ENCODE measurements at places on chromosomes 12 and 14. TPM values are rescaled to one million over a fixed set of nuclear protein-coding genes. Genes with fewer than 3 reads are reported as not detected.
A peak's percentile ranks its signal among the peaks of the same experiment; 100 is the strongest.

GRCh38 chr12:79515530-79515935 lies 175.2 kb downstream of the PAWR start:
- no peak for DNase-seq

- no peak for DNase-seq
Observed at GRCh38 chr14:91300283-91300895, 55.9 kb upstream of the GPR68 start.

DNA sequence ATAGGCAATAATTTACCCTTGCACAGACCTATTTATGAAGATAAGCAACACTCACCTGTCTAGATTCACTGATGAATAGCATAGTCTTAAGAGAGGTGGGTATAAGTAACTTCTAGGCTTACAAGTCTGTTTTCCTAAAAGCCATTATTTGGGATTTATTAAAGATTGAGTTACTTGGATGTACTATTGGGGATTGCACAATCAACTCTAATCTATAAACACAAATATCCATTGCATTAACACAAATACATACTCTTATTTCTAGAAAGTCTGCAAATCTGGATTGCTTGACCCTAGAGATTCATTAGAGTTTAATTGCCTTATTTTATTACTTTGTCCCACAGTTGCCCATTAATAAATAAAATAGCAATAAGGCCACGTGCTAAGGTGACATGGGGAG lies 148.1 kb upstream of the CCDC198 start:
- DNase-seq, result no peak

DNA sequence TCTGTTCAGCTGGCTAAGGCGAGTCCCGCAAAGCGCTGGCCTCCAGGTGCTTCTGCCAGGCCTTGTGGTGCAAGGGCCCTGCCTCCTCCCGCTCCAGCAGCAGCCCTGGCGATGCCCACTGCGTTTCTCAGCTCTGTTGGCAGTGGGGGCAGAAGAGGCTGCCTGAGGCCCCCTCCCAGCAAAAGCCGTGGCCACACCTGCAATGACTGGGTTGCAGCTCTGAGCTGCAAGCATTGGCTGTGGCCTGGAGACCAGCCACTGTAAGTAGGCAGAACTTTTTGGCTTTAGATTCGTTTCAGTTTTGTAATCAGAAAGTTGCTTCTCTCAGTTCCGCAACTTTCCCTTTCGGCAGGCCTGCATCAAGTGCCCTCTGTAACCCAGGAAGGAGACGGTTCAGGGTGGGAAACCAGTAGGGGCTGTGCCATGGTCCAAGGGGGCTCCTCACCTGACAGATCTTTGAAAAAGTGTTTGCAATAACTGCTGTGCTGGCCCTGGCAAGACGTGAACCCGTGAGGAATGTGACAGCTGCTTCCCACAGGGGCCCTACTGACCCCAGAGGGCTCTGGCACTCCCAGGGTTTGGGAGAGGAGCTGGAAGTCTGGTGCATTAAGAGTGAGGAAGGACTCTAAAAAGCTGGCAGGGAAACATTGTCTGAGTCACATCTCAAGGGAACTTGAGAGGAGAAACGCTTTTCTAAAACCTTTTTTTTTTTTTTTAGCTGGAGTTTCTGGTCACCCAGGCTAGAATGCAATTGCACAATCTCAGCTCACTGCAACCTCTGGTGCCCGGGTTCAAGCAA lies 54.5 kb upstream of the MAX start:
- DNase-seq, result no peak

DNA sequence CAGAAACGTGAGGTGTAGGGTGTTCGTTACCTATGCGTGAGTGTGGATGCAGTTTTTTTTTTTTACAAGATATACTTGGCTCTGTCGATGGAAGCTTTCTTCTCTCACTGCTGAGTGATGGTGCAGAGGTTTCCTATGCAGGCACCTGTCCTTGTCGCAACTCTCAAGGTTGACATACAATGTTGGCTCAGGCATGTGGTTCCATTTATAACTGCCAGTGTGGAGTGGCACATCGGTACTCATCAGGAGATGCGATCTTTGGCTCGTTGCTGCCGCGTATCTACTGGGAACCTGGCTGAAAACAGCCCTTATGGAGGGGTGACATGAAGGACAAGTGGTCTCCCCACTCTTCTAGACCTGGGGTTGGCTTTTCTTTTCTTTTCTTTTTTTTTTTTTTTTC lies 109.0 kb downstream of the ZNF664 start:
- DNase-seq, result no peak

DNA sequence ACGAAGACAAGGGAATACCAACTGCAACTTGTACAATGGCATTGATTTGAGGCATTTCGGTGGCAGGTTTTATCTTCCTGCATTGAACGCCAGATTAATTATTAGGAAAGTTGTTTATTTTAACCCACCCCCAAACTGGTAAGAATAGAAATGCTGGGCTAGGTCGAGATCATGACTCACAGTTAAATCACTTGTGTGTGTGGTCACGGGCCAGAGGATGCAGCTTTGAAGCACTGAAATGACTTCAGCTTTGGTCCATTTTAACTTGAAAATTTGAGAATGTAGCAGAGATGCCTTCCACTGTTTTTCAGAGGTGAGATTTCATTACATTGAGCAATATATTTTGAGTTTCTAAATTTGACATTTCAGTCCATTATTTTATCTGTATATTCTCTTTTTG lies 23.6 kb upstream of the KCNH3 start:
- DNase-seq, result no peak

The NCAPD2 gene
- total RNA-seq, result 9.4 TPM

DNA sequence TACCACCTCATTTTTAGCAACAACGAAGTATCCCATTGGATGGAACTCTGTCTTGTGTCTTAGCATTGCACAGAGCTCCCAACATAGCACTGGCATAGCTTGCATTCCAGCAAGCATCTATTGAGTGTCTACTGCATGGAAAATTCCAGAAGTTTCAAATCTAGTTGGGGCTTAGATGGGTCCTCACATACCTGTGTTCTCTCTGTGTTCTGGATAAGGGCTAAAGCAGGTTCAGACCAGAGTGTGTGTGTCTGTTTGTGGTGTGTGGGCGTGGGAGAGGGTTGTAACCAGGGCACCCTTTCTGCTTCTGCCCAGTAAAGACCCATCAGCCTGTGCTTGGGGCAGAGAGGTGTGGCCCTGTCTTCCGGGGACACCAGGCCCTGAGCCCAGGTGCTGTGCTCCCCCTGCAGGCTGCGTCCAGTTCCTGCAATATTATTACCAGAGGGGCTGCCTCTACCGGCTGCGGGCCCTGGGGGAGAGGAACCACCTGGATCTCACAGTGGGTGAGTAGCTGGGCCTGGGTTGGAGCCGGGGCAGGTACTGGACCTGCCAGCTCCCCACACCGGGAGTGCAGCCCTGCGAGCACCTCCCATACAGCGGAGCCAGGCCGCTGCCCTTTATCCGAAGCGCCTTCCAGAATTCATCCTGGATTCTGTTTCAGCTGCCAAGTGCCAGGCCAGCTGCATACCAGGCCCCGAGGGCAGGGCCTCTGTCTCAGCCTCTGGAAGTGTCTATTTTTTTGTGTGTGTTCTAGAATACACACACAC lies 20.3 kb downstream of the RHOF start:
- peak; percentile 75 for DNase-seq

The DAAM1 gene
- total RNA-seq, result 232 TPM

The SSTR1 gene
- total RNA-seq, result 8.2 TPM

GRCh38 chr12:113244047-113244460 lies 22.8 kb downstream of the TPCN1 start:
- DNase-seq, result no peak

The SARNP gene
- 66.4 TPM for total RNA-seq

GRCh38 chr14:106840258-106840657 lies 1313.9 kb downstream of the TMEM121 start:
- DNase-seq, result no peak

GRCh38 chr12:111404362-111405148 lies 1.2 kb upstream of the SH2B3 start:
- DNase-seq, result no peak

DNA sequence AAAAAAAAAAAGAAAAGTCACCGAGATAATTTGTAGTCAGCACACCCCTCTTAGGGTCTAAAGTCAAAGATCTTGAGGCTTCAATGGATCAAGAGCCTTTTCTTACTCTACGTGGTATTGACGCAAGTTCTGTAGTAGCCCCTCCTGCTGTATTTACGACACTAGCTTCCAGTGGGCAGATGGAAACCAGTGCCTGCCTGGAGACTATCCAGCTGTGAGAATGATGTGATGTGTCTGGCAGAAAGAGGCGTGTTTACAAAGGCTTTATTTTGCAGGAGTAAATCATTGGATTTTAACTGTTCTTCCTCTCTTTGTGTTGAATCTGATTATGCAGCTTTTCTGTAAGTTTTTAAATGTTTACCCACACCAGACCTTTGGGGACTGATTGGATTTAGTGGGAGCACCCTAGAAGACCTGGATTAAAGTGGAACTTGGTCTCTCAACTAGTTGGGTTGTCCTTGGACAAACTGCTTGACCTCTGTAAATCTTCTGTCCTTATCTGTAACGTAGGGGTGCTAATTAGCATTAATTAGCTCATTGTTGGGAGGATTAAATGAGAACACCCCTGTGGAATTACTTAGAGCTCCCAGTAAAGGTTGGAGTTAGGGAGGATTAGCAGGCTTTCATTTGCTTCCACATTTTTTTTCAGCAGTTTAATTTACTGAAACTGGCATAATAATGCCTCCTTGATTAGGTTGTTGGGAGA lies 72.4 kb downstream of the RASSF3 start:
- no peak for DNase-seq

- no peak for DNase-seq
Observed at GRCh38 chr12:29660847-29661246, 122.9 kb downstream of the TMTC1 start.

The KRT78 gene
- total RNA-seq, result not detected

The SNW1 gene
- 63.6 TPM for total RNA-seq

The ABCD4 gene
- 21.2 TPM for total RNA-seq

The KRT82 gene
- total RNA-seq, result not detected

The LRTM2 gene
- 1.6 TPM for total RNA-seq

DNA sequence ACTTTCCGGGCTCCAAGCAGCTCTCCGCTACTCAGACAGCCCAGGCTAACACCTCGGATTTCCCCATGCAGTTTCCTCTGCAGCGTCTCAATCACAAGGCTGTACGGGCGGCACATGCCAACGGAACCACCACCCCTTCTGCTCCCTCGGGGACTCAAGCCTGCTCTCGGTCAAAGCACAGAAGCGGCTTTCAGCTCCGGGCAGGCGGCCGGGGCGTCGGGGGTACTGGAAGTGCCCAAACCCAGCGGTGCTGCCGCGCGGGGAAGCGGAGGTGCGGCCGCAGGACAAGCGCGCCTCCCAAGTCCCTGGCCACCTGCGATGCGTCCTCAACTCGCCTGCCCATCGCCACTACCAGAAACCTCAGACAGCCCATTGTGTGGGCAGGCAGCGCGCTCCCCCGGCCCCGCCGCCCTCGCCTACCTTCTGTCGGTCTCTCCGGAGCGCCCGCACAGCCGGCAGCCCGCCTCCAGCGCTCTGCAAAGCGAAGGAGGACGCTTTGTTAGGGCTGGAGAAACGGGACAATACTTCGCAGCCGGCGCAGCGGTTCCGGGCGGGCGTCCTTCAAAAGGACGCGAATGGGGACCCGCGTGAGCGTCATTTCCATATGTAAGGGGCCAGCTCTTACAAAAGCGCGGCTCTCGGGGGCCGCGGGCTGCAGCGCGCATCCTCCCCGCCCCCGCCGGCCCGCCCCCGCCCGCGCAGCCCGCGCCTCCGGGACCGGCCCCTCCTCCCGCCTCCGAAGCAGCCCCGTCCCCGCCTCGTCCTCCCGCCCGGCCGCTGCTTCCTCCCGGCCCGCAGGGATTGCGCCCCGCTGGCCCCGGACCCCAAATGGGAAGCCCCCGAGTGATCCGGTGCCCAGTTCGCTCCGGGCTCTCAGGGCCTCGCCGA lies 674 bp downstream of the NIN start:
- peak; percentile 64 for DNase-seq

- no peak for DNase-seq
Observed at GRCh38 chr14:23559010-23559925, 3.2 kb downstream of the THTPA start.

The PDE6H gene
- not detected for total RNA-seq

GRCh38 chr14:64970776-64971477 lies 1.2 kb downstream of the RAB15 start:
- no peak for DNase-seq

- no peak for DNase-seq
Observed at GRCh38 chr12:116774020-116774419, 35.9 kb downstream of the RNFT2 start.

- no peak for DNase-seq
Observed at GRCh38 chr14:102501751-102502315, 7.7 kb downstream of the ANKRD9 start.

DNA sequence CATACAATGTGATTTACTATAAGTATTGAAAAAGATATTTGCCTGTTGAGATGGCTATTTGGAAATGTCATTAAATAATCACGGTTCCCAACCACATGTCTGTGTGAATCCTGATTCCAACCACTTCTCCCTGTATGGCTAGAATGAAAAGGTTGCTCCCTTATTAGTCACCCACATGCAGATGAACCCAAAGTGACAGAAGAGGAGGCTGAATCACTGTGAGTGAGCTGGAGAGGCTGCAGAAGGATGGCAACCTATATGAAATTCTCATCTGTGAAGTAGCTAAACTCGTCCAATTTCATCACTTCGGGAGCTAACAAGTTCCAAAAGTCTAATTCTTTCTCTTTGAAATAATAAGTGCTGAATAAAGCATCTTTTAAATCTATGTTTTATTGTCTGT lies 300.5 kb downstream of the PRKD1 start:
- DNase-seq, result no peak

The PTCSC3 gene
- total RNA-seq, result not detected

- DNase-seq, result no peak
Observed at GRCh38 chr12:93451423-93452158, 9.8 kb upstream of the UBE2N start.

DNA sequence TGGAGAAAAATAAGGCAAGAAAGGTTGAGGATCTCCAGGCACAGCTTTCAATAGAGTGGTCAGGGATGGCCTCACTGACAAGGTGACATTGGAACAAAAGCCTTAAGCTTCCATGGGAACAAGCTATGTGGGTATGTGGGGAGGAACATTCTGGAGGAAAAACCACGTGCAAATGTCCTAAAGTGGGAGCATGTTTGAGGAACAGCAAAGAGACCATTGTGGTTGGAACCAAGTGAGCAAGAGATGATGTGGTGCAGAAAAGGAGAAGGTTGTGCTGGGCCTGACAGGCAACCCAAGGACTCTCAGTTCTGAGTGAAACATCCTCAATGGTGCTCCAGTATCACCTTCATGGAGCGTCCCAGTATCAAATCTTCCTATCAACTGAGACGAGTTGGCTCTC lies 184.0 kb downstream of the CAND1 start:
- no peak for DNase-seq

DNA sequence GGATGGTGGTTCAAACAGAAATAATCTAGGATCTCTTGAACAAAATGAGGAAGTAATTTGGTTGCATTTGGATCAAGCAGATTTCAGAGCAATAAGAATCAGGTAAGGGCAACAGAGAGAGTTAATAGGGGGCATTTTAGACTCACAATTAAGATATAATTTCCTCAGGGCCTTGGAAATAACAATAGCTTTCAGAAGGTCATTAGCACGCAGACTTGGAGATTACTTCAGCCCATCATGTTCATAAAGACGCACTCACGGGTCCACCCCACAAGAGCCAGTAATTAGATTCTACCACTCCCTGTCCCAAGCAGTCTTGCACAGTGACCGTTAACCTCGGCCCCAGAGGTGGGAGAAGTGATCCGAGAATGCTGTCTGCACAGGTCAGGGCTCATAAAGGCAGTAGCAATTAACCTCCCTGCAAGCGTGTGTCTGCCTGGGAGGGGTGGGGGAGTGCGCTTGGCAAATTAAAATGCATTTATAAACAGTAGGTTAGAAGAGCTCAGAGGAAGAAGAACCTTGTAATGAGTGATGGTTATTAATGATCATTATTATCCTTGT lies 125.7 kb upstream of the CCDC196 start:
- DNase-seq, result no peak

The INHBC gene
- total RNA-seq, result not detected
